Osteoblast (primary cell): ENCODE measurements at places on chromosomes 4 and X. TPM values are rescaled to one million over a fixed set of nuclear protein-coding genes. Genes with fewer than 3 reads are reported as not detected.

MAGEB1 gene
- not detected in 2 replicates for total RNA-seq

DNA sequence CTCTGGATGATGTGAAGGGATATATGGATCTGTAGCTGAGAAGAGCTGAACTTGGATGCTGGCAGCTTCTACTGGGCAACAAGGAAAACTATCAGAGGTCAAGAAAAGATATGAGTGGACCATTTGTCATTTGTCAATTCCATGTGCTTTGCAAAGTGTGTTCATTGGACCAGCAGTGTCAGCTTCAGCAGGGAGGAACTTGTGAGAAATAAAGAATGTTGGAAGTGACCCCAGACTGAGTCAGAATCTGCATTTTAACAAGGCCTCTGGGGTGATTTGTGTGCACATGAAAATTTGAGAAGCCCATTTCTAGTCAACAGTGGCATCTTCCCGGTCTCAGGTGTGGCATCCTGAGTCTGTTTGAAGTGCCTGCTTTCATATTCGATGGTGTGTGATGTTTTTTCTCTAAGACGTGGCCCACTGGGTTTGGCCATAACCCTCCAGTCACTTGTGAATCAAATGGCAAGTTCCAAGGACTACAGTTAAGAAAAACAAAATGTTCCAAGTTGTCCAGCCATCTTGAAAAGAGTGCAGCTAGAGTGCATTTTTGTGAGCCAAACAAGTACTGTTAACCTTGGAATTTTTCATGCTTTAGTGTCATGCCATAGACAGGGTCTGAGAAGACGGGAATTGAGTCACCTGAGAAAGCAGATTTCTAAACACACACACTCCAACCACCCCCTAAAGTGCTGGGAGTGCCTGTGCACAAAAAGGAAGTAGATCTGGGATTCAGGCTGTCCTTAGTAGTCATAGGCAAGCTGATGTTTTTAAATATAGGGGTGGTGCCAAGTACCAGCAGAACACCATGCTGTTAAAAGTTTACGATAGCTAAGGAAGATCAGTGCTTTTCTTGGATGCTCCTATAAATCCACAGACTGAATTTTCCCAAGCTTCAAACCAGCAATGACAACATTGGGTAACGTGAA, 26.4 kb downstream of the GPM6B start:
- peak overlapping the region; percentile 3 for H3K27ac ChIP-seq
- peaks cover 5% of the 10 kb centered on the region for H3K4me1 ChIP-seq
- H3K27me3 ChIP-seq, result no peaks in the 10 kb centered on the region
- H3K36me3 ChIP-seq, result no peaks in the 10 kb centered on the region
- H3K4me3 ChIP-seq, result no peak overlapping the region

DNA sequence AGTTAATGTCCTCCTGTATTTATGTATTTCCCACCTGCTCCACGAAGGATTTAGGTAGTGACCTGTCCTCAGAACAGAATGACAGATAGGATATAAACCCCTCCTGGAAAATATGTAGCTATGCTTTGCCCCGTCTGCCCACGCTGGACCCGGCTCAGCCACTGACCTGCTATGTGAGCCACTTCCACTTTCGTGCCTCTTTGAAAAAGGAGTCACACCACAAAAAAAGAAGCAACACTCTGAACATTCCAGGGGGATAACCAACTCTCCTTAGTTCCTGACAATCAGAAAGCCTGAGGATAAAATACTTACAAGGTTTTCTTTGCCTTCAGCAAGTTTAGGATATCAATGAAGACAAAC, 11.1 kb downstream of the ACSL1 start:
- no peaks in the 10 kb centered on the region for H3K36me3 ChIP-seq
- peak overlapping the region; percentile 59 for H3K4me3 ChIP-seq
- peak overlapping the region; percentile 32 for H3K27ac ChIP-seq
- H3K4me1 ChIP-seq, result peaks cover 31% of the 10 kb centered on the region
- no peak for DNase-seq

- no peak for DNase-seq
- no peak overlapping the region for H3K4me3 ChIP-seq
- H3K4me1 ChIP-seq, result no peaks in the 10 kb centered on the region
- H3K36me3 ChIP-seq, result no peaks in the 10 kb centered on the region
Observed at GRCh38 chrX:50769389-50770063, 44.5 kb downstream of the SHROOM4 start.

GRCh38 chr4:124536946-124537345, 175.6 kb downstream of the ANKRD50 start:
- no peaks in the 10 kb centered on the region for H3K4me1 ChIP-seq
- H3K27me3 ChIP-seq, result no peaks in the 10 kb centered on the region
- no peak overlapping the region for H3K27ac ChIP-seq
- H3K4me3 ChIP-seq, result no peak overlapping the region

DNA sequence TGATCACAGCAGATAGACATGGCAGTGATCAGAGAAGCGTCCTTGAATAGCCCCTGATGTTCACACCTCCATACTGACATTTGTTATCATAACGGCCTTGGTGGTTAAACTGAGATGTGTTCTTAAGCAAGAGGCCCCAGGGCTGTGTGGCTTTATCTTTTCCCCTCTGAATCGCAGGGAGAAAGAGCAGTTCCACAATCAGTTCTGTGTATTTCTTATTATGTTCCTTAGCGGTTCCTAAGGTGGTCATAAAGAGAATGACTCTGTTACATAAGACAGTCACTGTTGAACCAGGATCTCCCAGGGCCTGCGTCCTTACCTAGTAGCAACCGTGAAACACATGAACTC, 52.8 kb upstream of the CBR4 start:
- peaks cover 33% of the 10 kb centered on the region for H3K4me1 ChIP-seq
- DNase-seq, result no peak
- no peaks in the 10 kb centered on the region for H3K27me3 ChIP-seq
- peak overlapping the region; percentile 33 for H3K27ac ChIP-seq
- H3K36me3 ChIP-seq, result no peaks in the 10 kb centered on the region
- H3K4me3 ChIP-seq, result peak overlapping the region; percentile 35

- no peaks in the 10 kb centered on the region for H3K36me3 ChIP-seq
- no peak overlapping the region for H3K4me3 ChIP-seq
- H3K4me1 ChIP-seq, result no peaks in the 10 kb centered on the region
- H3K27me3 ChIP-seq, result peaks cover 8% of the 10 kb centered on the region
Observed at GRCh38 chrX:51759055-51759839, 16.0 kb downstream of the GSPT2 start.

GRCh38 chr4:76545226-76545884, 110.3 kb downstream of the SHROOM3 start:
- no peak for DNase-seq
- H3K4me1 ChIP-seq, result peaks cover 30% of the 10 kb centered on the region
- no peaks in the 10 kb centered on the region for H3K27me3 ChIP-seq
- H3K4me3 ChIP-seq, result no peak overlapping the region

DIAPH2 gene
- 21.0 and 25.6 TPM in 2 replicates for total RNA-seq

LEF1 gene
- total RNA-seq, result 5.8 and 7.7 TPM in 2 replicates

DNA sequence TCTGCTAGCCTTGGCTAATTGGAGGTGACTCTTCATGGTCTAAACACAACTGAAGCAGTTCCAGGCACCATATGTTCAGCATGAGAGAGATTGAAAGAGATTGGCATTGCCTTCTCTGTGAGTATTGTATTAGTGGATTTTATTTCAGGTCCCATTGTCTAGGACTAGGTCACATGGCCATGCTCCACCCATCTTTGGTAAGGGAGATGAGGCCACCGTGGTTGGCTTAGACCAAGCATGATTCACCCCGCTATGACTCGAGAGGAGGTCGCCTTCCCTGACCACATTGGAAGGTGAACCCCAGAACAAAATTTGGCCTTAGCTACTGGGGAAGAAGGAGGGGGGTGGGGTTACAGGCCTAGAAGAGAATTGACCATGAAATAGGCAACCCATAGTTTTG, 109.9 kb upstream of the BCOR start:
- no peak overlapping the region for H3K27ac ChIP-seq
- no peaks in the 10 kb centered on the region for H3K36me3 ChIP-seq
- no peaks in the 10 kb centered on the region for H3K27me3 ChIP-seq
- H3K4me3 ChIP-seq, result no peak overlapping the region

DNA sequence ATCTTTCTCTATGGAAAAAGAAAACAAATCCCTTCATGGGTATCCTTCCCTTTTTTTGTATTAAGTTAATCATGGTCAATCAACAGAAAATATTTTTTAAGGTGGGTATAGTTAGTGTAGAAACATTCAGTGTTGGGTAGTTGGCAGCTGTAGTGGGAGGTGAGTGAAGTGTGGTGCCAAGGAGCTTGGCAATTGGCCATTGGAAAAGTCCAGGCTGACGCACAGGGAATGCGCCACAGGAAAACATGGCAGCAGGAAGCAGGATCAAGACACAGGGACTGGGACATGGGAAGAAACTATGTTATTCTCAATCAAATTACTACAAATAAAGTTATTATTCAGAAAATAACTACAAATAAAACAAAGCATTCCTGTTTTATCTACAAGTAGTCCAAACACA, 20.0 kb downstream of the PALLD start:
- no peaks in the 10 kb centered on the region for H3K36me3 ChIP-seq
- DNase-seq, result no peak
- H3K4me3 ChIP-seq, result no peak overlapping the region
- H3K4me1 ChIP-seq, result peaks cover 11% of the 10 kb centered on the region
- H3K27me3 ChIP-seq, result no peaks in the 10 kb centered on the region

- DNase-seq, result peak; percentile 54
- H3K27ac ChIP-seq, result no peak overlapping the region
- H3K27me3 ChIP-seq, result peaks cover 31% of the 10 kb centered on the region
Observed at GRCh38 chrX:72126048-72126415, 5.7 kb downstream of the RTL5 start.

GRCh38 chrX:23699636-23700194, 32.4 kb downstream of the PRDX4 start:
- no peak overlapping the region for H3K4me3 ChIP-seq
- H3K27ac ChIP-seq, result no peak overlapping the region
- DNase-seq, result no peak
- H3K4me1 ChIP-seq, result no peaks in the 10 kb centered on the region
- H3K27me3 ChIP-seq, result no peaks in the 10 kb centered on the region

GRCh38 chrX:109826954-109827708, 94.1 kb upstream of the ACSL4 start:
- peaks cover 26% of the 10 kb centered on the region for H3K4me1 ChIP-seq
- no peaks in the 10 kb centered on the region for H3K36me3 ChIP-seq
- peaks cover 5% of the 10 kb centered on the region for H3K27me3 ChIP-seq
- DNase-seq, result peak; percentile 80

ADAM29 gene
- not detected in 2 replicates for total RNA-seq

GRCh38 chr4:574346-575161, 1.5 kb downstream of the TMEM271 start:
- no peaks in the 10 kb centered on the region for H3K4me1 ChIP-seq
- H3K27me3 ChIP-seq, result peaks cover 48% of the 10 kb centered on the region
- no peak overlapping the region for H3K4me3 ChIP-seq
- no peak overlapping the region for H3K27ac ChIP-seq

DNA sequence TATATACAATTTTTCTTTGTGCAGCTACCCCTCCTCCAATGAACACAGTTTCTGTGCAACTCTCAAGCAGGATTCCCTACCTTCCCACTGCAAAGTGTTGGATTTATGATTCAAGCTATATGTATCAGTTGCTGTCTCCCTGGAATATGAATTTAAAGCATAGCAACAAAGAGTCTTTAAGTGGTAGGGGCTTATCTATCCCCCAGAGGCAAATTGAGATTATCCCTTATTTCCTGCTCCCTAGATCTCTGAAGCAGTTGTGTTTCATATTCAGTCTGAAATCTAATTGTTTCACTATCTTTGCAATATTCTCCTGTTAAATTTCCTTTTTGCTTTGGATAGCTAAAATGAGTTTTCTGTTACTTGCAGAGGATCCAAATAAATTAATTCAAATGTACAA, 263.0 kb downstream of the IQCM start:
- H3K4me1 ChIP-seq, result no peaks in the 10 kb centered on the region
- H3K36me3 ChIP-seq, result no peaks in the 10 kb centered on the region
- no peak overlapping the region for H3K27ac ChIP-seq
- H3K4me3 ChIP-seq, result no peak overlapping the region
- no peak for DNase-seq

NUDT11 gene
- 17.4 and 18.3 TPM in 2 replicates for total RNA-seq

SHROOM4 gene
- 1.8 and 2.2 TPM in 2 replicates for total RNA-seq

- no peak overlapping the region for H3K27ac ChIP-seq
- H3K4me3 ChIP-seq, result no peak overlapping the region
- no peaks in the 10 kb centered on the region for H3K36me3 ChIP-seq
- DNase-seq, result no peak
- H3K4me1 ChIP-seq, result peaks cover 75% of the 10 kb centered on the region
Observed at GRCh38 chr4:87035881-87036509, 101.2 kb downstream of the AFF1 start.

- H3K27ac ChIP-seq, result no peak overlapping the region
- no peaks in the 10 kb centered on the region for H3K36me3 ChIP-seq
- DNase-seq, result peak; percentile 89
- no peaks in the 10 kb centered on the region for H3K27me3 ChIP-seq
- peaks cover 4% of the 10 kb centered on the region for H3K4me1 ChIP-seq
Observed at GRCh38 chrX:44974451-44974850, 101.5 kb downstream of the KDM6A start.

- H3K36me3 ChIP-seq, result no peaks in the 10 kb centered on the region
- H3K27ac ChIP-seq, result no peak overlapping the region
- DNase-seq, result no peak
- no peak overlapping the region for H3K4me3 ChIP-seq
- no peaks in the 10 kb centered on the region for H3K27me3 ChIP-seq
Observed at GRCh38 chrX:95860127-95860526, 824.5 kb upstream of the DIAPH2 start.

- peaks cover 5% of the 10 kb centered on the region for H3K27me3 ChIP-seq
- H3K27ac ChIP-seq, result no peak overlapping the region
- DNase-seq, result no peak
- H3K36me3 ChIP-seq, result no peaks in the 10 kb centered on the region
- no peaks in the 10 kb centered on the region for H3K4me1 ChIP-seq
- H3K4me3 ChIP-seq, result no peak overlapping the region
Observed at GRCh38 chrX:52839137-52839536, 28.1 kb downstream of the XAGE5 start.

GRCh38 chrX:133538148-133538547, 122.9 kb upstream of the GPC4 start:
- no peak overlapping the region for H3K27ac ChIP-seq
- no peak overlapping the region for H3K4me3 ChIP-seq
- no peaks in the 10 kb centered on the region for H3K36me3 ChIP-seq
- H3K27me3 ChIP-seq, result no peaks in the 10 kb centered on the region

GCNA gene
- 4.3 and 4.4 TPM in 2 replicates for total RNA-seq

GRCh38 chr4:24000470-24000831, 110.6 kb upstream of the PPARGC1A start:
- H3K27me3 ChIP-seq, result no peaks in the 10 kb centered on the region
- H3K4me1 ChIP-seq, result no peaks in the 10 kb centered on the region
- DNase-seq, result no peak

GRCh38 chr4:105543346-105543745, 9.1 kb upstream of the ARHGEF38 start:
- no peak for DNase-seq
- no peak overlapping the region for H3K27ac ChIP-seq
- no peaks in the 10 kb centered on the region for H3K27me3 ChIP-seq
- H3K36me3 ChIP-seq, result no peaks in the 10 kb centered on the region
- H3K4me3 ChIP-seq, result no peak overlapping the region

HTN1 gene
- total RNA-seq, result not detected in 2 replicates
